ENCODE measurements at places on chromosomes 1 and 21.

GRCh38 chr1:192579010-192579738 is 3.6 kb downstream of the RGS1 start:
- DNase-seq: no peak

- DNase-seq: no peak
Observed at GRCh38 chr1:78277253-78277652, 213.5 kb upstream of the PTGFR start.

GRCh38 chr1:35287807-35288640 is 19.5 kb downstream of the ZMYM4 start:
- no peak for DNase-seq

DNA sequence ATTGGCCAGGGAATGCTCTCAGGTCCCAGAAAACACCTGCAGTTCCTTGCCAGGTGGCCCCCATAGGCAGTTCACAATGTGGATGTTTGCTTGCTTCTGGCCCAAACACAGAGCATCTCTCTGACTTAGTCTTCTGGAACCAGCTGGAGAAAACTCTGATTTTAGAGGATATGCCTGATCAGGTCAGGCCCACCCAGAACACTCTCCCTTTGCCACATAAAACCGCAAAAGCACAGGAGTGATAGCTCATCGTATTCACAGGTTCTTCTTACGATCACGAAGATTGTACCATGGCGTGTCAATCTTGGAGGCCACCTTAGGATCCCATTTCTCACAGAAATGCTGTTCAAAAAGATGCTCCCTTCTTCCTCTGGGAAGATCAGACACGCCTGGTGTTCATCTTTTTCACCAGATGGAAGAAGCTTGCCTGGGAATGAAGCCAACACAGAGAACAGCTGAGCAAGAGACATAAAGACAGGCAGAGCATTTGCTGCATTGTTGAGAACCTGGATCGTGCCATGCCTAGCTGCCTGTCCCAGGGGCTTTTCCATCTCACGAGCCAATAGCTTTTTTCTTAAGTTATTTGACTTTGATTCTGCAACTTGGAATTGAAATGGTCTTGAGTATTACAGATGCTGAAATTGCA is 11.6 kb upstream of the CD247 start:
- no peak for DNase-seq

DNA sequence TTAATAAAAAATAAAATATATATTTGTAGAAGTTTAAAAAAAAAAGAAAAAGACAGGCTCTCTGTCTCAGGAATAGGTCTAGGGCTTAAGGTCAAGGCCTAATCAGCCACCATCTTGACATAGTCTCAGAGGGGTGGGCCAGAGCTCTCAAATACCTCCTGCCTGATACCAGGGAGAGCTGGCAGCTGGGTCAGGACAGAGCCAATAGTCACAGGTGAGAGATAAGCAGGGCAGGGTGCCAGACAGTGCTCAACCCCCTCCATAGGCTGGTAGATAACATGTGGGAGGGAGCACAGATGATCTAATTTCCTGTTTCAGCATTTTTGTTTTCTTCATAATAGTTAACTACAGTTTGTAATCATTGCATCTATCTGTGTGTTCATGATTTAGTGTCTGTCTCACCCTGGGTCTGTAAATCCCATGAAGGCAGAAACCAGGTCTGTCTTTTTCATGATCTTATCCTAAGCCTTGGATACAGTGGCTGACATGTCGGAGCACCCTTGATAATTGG is 152.0 kb upstream of the GRIK3 start:
- no peak for DNase-seq

DNA sequence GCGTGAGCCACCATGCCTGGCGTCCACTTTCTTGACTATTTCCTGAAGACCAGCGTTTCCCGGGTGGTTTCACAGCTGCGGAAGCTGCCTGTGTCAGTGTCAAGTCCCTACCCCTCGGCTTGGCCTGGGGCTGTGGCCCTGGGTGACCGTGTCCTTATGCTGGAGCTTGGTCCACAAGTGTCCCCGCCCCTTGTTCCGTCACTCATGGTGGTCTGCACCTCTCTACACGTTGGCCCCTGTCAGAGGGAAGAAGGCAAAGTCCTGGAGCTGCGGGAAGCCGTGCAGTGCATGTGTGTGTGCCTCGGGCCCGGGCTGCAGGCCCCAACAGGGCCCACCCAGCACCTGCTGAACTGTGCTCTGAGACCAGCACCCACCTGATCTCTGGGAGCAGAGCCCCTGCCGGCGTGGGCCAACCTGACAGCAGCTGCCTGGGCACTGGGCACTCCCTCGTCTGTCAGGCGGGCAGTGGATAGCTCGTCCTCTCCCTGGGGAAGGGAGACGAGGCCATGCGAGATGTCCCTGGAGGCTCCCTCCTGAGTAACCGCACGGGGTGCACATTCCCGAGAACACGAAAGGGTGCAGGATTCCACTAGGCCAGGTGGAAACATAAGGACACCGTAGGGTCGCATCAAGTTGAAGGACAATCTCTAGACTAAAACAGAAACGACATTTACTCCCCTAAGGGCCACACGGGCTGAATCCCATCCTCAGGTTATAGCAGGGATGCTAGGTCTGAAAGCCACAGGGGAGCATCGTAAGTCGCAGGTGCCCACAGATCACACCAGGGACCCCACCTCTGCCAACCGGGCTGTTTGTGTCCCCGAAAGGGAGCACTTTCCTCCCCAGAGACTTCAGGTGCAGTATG is 2.4 kb upstream of the C1orf159 start:
- no peak for DNase-seq

GRCh38 chr21:27647921-27648320 is 681.0 kb upstream of the ADAMTS5 start:
- no peak for DNase-seq

DNA sequence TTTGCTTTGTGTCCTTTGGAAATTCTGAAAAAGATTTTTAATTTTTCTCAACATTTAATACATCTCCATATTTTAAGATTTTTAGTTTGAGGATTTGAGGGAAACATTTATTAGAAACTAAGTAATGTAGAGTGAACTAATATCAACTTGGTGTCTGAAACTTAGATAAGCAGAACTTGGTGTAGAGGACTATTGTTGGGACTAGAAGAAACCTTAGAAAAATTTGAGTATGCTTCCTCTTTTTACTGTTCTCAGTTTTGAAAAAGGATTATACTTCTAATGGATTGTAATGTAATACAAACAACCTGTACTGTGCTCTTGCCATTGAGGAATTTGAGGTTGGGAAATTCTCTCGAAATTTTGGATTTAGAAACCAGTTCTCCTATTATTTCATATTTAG is 2.4 kb downstream of the FNBP1L start:
- DNase-seq: no peak

GRCh38 chr1:170445096-170445495 is 86.9 kb upstream of the GORAB start:
- DNase-seq: no peak

DNA sequence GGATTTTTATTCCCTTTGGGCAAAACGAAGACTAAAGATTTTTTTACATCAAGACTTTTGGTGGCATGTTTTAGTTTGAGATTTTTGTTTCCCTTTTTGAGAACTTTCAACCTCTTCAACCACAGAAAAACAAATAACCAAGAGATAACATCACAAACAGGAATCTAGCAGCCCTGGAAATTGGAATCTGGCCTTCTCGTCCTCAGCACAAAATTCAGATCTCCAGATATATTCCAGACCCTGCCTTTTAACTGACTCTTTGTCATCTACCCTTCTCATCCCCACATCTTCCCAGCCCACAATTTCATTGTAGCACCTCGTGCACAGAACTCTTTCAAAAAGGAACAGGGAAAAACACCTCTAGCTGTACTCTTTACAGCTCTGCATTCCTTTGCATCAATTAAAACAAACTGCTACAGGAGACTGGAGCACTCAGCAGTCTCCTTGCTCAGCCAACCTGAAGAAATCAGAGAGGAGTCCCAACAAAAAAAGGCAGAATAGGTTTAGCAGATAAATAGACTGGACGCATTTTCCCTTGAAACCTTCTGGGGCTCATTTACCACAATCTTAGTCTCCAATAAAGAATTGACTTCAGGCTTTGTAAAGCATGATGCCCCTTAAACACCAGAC is 251.0 kb downstream of the TTLL7 start:
- DNase-seq: no peak

DNA sequence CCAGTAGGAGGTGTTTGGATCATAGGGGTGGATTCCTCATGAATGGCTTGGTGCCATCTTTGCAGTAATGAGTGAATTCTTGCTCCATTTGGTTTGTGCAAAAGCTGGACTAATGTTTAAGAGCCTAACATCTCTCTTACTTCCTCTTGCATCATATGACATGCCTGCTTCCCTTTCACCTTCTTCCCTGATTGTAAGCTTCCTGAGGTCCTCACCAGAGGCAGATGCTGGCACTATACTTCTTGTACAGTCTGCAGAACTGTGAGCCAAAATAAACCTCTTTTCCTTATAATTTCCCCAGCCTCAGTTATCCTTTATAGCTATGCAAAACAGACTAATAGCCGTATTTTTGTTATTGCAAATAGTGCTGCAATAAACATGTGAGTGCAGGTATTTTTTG is 8.1 kb downstream of the PRSS38 start:
- no peak for DNase-seq

DNA sequence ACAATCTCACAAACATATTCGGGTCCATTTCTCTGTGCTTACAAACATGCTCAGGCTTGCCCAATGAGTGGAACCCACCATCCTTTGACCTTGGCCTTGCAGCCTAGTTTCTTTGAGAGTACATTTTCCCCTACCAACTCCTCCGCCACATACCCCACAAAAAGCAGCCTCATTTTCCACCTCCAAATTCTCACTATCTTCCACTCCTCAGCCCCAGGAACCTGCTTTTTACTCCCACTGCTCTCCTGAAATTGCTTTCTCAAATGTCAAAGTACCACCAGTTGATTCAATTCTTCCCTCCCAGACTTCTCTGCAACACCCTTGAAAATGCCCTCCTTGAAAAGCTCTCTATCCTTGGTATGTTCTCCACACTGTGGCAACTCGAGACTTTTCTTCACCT is 103.8 kb downstream of the RUNX1 start:
- no peak for DNase-seq

DNA sequence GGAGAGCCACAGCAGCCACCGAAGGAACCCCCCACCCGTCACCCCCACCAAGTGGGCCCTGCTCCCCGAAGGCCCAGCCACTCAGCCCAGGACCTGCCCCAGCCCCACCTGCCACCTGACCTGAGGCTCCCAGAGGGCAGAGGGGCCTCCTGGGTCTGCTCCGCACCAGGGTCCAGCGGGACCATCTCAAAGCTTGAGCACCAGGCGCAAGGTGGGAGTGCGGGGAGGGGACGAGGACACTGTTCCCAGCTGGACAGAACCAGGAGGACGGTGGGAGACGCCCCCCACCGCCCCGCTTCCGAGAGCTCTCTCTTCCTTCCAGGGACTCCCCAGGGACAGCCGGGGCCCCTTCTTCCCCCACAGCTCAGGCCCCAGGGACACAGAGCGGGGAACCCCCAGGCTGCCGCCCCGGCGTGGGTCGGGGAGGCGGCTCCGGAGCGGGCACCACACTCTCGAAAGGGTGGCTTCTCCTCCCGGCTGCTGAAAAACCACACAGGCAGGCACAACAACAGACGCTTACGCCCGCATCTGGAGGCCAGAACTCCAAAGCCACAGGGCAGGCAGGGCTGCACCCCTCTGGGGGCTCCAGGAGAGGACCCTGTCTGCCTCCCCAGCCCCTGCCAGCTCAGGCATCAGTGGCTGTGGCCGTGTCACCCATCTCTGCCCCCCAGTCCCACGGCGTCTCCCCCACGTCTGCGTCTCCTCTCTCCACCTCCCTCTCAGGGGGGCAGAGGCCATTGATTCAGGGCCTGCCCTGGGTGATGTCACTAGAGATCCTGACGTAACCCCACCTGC is 1.9 kb upstream of the TTLL10 start:
- DNase-seq: no peak

DNA sequence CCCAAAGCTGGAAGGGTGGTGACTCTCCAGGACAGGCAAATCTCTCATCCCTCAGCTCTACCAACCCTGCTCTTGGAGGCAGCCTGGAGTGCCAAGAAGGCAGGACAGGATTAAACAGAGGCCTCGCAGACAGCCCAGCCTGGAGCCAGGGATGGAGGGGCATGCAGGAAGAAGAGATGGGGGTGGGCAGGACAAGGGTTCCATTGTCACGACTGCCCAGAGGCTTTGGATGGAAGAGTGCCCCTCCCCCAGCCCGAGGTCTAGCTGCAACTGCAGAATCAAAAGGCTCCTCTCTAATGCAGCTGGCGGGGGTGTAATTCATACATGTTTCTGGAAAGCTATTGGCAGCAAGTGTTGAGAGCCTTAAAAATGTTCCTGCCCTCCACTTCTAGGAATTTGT is 8.8 kb downstream of the RAB7B start:
- no peak for DNase-seq

GRCh38 chr1:106755682-106756406 is 300.6 kb upstream of the PRMT6 start:
- DNase-seq: no peak

DNA sequence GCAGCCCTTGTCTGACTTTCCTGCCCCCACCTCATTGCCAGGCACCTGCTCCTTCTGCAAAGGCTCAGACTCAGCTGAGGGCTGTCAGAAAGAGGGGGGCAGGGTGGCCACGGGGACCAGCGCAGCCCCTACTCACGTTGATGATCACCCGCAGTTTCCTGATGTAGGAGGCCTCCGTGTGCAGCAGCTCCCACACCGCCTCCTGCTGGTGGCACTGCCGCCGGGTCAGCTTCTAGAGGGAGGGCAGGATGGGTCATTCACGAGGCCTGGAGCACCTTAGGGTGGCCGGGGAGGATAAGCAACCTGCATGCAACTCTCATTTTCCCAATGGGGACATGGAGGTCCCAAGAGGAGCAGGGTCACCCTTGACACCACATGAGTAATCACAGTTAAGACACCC is 6.4 kb upstream of the TNFRSF25 start:
- DNase-seq: no peak

GRCh38 chr1:240906477-240906876 is 294.5 kb upstream of the GREM2 start:
- no peak for DNase-seq

DNA sequence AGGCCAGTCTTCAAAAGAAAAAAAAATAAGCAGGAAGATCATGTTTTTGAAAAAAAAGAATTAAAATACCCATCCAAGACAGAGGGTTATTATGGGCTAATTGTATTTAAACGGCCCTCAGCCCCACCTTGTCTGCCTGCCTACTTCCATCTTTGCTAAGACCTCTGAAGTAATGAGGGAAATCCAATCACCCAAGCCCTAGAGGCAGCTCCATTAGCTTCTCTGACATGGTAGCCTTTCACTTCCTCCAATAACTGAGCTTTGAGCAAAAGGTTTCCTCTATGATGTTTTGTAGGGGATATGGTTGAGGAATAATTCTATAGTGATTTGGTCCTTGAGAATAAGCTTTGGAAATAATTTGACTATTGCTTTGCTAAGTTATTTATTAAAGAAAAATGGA is 178.2 kb upstream of the SGIP1 start:
- no peak for DNase-seq

DNA sequence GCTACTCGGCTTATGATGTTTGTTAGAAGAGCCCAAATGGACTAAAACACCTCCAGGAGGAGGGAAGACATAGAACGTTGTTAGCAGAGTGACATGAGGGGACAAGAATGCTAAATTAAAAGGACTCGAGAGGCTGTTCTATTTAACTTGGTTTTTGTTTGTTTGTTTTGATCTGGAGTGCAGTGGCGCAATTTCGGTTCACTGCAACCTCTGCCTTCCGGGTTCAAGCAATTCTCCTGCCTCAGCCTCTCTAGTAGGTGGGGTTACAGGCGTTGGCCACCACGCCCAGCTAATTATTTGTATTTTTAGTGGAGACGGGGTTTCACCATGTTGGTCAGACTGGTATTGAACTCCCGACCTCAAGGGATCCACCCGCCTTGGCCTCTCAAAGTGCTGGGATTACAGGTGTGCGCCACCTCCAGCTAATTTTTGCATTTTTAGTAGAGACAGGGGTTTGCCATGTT is 5.1 kb upstream of the HNRNPU start:
- DNase-seq: no peak

All from stimulated activated CD4-positive, alpha-beta T cell treated with anti-CD3 and anti-CD28 coated beads, Interleukin-12 subunit alpha, Interleukin-12 subunit beta, amount 100 ng/mL, for 24 hours (primary cell).